ENCODE measurements at places on chromosomes 1 and 21.

DNA sequence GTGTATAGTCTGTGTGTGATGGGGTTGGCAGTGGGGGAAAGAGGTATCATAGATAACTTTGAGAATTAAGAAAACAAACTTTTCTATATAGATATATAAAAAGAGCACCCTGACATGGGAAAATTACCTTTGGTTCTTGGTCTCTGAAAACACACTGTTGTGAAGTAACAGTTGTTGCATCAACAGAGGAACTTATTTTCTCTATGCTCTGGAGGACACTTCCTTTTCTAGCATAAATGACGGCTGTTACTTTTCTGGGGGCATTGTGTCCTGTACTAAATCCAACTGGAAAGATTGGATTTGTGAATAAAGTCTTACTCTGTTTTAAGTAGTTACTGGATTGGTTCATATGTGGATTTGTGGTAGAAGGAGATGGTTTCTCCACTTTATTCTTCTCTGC, 12.6 kb downstream of the LRIF1 start:
- no peak for DNase-seq

DNA sequence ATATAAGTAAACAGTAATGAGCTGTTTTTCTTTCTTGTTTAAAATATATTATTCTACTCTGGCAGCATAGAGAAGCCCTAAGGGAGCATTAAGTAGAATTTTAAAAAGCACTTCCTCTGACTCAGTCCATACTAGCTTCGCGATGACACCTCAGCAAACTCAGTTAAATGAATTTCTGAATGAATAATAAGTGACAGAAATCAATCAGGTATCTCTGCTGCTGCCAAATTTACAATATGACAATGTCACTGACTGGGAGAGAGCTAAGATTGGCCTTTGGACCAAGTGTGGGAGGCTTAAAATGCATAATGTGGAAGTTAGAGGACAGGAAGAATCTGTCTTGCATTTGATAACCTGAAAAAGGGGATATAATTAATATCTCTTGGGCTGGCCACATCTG, 296.1 kb downstream of the HHIPL2 start:
- no peak for DNase-seq

DNA sequence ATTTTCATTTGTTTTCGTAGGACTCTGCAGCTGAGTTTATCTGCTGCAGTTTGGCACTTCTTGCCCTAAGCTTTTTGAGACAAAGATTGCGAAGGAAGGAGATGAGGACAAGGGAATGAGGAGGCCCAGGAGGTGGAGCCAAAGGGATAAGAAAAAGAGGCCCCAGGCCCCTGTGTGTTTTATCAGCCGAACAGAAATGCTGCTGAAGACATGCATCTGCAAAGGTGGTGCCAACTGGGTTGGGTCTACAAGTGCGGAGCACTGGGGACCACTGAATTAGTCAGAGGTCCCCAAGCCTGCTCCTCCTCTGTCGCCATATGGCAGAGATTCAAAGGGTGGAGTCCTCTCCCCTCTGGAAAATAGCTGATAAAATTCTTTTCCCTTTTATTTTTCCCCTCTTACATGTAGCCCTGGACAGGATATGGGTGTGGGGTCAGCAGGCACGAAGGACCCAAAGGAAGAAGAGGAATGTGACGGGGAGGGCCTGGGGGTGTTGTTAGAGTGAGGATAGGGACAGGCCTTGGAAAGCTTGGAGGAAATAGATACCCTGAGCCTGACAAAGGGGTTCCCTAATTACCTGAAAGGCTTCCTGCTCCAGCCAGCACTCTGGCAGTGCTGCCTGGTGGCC, 2.7 kb downstream of the CD34 start:
- DNase-seq, result no peak

- DNase-seq, result no peak
Observed at GRCh38 chr1:112396653-112397471, 848 bp downstream of the CTTNBP2NL start.

DNA sequence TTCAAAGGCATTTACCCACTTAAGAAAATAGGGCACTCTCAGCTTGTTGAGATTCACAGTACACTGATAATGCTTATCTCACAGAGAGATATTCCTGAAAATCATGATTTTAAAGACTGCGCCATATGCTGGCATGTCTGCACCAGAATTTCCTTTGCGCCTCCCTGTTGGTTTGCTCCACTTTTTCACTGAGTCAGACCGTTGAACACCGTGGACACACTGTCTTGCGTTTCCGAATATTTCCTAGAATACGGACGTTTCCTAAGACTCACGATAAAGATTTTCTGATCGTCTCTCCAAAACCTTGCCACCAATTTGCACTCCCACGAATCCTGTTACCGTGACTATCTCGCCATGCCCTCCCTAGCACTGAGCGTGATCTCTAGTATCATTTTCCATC, 497 bp upstream of the C1orf115 start:
- no peak for DNase-seq

GRCh38 chr1:65207317-65207716, 59.3 kb downstream of the AK4 start:
- DNase-seq, result no peak

DNA sequence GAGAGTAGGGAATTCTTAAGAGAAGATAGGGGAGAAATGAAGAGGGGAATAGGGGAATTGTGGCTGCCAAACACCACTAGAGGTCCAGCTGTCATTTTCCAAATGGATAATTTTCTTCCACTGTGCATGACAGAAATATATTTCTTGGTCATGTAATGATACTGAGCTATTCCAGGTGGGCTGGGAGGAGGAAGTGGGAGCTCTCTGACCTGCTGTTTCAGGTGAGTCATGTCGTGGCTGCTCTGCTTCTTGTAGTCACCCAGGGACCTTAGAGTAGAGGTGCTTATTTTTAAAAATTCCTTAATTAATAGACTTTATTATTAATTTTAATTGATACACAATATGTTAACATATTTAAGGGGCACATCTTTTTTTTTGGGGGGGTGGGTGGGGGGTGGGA, 11.9 kb downstream of the PDE4B start:
- DNase-seq, result no peak

- DNase-seq, result no peak
Observed at GRCh38 chr21:44544566-44544965, 4.6 kb upstream of the KRTAP10-1 start.

DNA sequence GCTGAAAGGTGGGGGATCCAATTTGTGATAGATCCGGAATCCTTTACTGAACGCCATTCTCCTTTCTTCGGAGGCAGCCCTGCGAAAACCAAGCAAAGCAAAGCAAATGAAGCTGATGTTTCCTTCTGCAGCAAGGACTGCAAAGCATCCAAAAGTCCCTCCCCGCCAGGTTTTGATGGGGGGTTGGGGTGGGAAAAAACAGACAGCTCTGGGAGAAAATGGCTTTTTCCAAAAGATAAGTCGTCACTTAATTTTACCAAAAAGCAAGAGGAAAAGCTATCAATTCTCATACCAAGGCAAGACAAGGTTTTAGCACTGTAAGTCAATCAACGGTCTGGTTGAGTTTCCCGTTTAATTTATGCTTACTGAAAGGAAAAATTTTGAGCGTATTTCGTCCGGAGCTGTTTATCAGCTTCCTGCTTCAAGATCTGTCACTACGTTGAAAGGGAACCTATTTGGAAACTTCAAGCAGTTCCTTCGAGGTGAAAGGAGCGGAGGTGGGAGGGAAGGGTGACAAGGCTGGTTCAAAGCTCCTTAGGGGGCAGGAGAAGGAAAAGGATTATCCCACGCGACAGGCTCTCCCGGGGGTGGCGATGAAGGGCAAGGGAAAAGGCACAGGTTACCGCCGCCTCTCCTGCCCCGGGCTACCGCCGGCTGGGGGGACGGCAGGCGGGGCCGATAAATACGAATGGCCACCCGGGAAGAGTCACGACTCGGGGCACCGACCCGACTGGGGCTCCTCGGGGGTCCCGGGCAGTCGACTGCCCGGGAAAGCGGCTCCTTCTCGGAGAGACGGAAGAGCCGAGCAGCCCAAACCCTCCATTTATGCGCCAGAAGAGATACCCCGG, 750 bp downstream of the SYNJ1 start:
- DNase-seq, result no peak

- DNase-seq, result no peak
Observed at GRCh38 chr1:24912376-24913273, 17.5 kb downstream of the RUNX3 start.

- DNase-seq, result no peak
Observed at GRCh38 chr1:54967372-54967771, 13.1 kb upstream of the TMEM61 start.

DNA sequence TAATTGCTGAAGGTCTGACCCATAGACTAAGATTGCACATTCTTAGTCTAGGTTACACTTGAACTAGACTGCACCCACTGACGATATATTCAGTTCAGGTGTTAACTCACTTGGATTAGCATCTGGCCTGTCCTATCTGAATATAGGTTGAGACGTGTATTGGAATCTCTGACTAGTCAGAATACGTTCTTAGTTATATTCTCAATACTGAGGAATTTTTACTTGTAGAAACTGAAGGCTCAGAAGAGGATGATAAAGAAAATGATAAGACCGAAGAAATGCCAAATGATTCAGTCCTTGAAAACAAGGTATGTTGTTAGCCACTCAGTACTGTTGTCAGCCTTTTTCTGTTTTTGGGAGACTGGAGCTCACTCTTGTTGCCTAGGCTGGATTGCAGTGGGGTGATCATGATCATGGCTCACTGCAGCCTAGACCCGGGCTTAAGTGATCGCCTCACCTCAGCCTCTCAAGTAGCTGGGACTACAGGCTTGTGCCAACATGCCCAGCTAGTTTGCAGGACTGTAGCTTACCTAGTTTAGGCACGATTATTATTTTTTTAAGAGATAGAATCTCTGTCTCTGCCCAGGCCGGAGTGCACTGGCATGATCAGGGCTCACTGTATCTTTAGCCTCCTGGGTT, 10.8 kb downstream of the CCDC17 start:
- DNase-seq, result no peak

DNA sequence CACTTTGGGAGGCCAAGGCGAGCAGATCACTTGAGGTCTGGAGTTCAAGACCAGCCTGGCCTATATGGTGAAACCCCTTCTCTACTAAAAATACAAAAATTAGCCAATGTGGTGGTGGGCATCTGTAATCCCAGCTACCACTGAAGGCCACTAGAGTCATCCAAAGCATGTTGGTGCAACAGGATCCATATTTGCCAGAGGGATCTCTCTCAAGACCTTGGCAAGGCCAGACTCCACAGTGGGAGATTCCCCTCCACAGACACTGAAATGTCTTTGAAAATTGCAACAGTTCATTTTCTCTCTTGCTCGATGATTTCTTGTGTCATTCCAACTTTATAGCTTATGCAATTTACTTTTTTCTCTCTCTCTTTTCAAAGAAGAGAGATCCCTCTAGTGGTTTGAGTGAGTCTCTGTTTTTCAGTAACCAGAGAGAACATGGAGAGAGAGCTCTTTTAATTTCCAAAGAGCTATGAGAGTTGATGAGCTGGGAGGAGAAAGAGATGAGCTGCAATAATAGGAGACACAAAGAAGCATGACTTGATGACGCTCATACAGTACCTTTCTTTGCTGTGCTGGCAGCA, 176.8 kb upstream of the USP25 start:
- no peak for DNase-seq

DNA sequence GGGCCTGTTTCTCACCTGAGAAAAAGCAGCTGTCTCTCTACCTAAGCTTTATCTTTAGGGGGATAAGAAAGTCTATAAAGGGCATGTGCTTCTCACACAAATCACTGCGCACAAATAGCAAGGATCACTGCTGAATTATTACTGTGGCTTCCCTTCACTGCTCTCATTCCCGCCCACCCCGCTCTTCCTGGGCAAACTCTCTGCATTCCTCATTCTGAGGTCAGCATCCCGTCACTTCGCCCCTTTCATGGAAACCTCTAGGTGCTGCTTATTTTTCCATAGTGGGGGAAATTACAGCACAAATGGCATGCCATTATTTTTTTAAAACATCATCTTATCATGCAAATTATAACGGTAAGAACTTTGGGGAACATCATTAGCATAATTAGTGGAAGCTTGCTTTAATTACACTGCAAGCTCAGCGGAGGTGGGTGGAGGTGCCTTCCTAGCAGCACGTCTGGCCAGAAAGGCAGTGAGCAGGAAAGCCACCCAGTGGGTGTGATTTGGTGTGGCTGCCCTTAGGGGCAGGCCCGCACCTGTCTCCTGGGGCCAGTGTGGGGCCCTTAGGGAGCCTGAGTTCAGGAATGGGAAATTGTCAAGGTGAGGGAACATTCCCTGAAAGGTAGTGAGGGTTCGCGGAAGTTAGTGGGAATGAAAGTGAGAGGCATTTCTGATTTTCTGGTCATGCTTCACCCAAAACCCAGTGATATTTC, 105.9 kb downstream of the LAMC2 start:
- no peak for DNase-seq

DNA sequence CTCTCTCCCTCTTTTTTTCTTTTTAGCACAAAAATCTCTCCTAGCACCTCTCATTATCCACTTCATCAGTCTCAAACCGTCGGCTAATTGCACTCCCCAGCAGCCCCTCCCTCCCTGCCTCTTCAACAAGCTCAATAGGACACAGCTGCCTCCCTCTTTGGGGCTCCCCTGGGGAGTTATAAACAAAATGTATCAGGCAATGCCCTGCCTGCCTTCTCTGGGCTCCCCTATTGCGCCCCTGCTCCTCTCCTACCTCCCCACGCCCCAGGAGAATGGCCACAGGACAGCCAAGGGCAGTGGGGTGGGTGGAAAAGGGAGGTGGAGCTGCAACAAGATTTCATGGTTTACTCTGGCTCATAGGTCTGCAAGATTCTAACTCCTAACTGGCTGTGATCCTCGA, 147.1 kb upstream of the GRIK3 start:
- no peak for DNase-seq

DNA sequence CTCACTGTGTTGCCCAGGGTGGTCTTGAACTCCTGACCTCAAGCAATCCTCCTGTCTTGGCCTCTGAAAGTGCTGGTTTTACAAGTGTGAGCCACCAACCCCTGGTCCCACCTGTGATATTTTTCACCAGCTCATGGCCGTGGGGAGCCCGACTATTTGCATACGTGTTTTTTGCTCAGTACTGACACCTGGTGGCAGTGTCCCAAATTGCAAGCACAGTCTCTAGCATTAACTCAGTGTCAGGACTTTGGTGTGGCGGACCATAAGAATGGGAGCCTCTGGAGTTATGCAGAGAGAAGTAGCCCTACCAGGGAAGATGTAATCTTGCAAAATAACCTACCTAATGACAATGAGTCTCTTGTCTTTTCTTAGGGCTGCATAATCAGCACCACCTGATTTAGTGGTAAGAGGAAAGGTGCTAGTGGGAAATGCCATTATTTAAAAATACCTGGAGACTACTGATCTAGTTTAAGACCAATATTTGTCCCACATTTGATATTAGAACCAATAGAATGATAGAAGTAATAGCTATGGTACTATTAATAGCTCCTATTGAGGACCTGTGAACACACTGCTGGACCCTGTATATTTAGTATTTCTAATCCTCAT, 305.4 kb downstream of the DISC1 start:
- no peak for DNase-seq

All from stimulated activated naive CD4-positive, alpha-beta T cell treated with Interleukin-2 at 50 U/mL for 16 hours (primary cell).